ENCODE measurements at places on chromosomes 2 and 18. TPM values are rescaled to one million over a fixed set of nuclear protein-coding genes. Genes with fewer than 3 reads are reported as not detected.

Gene FBXO36
- 1.9 TPM for total RNA-seq

Gene IL1RL2
- not detected for total RNA-seq

Gene XIRP2
- total RNA-seq = 6.5 TPM

Gene SLC14A1
- total RNA-seq = 0.34 TPM

Gene BMP10
- not detected for total RNA-seq

Gene PKDCC
- 4.0 TPM for total RNA-seq

Gene NBAS
- total RNA-seq = 56.7 TPM

Gene MREG
- total RNA-seq = 10.3 TPM

GRCh38 chr2:78979380-78980151, 45.9 kb upstream of the REG3G start:
- peak; percentile 12 for DNase-seq

DNA sequence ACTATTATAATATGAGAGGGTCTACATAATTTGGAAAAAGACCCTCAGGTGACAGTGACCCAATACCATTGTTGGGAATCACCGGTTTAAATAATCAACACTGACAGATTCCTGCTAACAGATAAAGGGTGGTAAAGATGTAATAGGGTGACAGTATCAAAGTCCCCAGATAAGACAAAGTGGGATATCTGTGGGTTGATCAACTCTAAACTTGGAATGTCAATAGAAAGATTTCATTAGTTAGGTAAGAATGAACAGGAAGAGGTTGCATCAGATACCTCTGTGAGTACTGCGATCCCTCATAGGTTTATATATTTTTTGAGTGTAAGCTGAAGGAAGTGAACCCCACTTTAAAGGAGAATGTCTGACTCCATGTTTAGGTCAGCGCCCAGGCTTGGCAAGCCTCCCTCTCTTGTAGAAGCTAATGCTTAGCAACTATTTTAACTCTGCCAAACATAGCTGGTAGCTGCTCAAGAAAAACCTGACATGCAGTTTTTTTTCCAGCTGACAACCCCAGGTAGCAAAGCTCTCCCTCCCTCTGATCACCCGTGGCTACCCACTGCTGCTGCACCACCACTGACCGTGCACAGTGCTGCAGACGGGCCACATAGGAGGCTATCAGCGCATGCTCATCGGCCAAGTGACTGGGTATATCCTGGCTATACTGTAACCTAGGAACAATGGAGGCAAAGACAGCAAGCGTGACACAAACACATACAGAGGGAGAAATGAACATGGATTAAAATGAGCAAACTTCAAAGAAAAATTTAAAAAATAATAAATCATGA, 113.3 kb upstream of the DNMT3A start:
- no peak for DNase-seq

DNA sequence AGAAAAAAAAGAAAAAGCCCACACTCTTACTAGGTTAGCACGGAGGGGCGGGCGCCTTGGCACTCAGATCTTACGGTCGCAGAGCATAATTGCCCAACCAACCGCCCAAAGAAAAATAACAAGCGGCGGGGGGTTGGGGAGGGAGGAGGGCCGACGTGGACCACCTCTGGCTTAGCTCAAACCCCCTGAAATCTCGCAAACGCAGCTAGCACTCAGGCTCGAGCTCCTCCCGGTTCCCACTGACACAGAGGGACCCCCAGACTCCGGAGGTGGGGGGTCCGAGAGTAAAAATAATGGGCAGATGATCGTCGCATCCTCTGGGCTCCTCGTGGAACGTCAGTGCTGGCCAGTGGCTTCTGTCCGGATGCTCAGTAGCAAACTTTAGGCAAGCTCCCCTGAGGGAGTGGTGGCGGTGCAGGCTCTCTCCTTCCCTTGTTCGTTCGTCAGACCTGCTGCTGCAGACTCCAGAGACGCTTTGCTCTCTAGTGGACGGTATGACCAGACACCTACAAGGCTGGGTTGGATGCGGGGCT, 12.0 kb downstream of the CATIP start:
- no peak for DNase-seq

DNA sequence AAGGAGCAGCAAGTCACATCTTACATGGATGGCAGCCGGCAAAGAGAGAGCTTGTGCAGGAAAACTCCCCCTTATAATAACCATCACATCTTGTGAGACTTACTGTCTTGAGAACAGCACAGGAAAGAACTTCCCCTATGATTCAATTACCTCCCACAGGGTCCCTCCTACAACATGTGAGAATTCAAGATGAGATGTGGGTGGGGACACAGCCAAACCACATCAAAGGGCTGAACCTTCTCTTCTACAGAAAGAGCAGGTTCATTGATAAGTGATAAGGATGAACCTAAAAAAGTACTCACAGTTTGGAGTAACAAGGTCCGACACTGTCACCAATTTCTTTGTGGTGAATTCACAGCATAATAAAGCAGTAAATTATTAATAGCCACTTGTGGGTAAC, 422.2 kb upstream of the FSIP2 start:
- DNase-seq = no peak

DNA sequence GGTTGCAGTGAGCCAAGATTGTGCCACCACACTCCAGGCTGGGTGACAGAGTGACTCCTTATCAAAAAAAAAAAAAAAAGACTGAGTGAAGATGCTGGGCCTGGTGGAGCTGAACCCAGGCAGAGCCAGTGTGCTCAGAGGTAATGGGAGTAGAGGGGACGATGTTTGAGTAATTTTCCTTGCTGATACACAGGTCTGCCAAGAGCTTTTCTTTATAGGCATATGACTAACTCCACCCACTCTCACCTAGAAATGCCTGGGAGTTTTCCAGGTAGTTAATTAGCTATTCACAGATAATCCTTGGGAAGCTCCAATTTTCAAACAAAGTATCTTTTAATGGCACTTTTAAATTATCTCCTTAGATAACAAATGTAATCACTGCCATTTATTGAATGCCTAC, 33.4 kb upstream of the ACSL3 start:
- no peak for DNase-seq

GRCh38 chr18:26652501-26652900, 104.1 kb upstream of the KCTD1 start:
- no peak for DNase-seq

DNA sequence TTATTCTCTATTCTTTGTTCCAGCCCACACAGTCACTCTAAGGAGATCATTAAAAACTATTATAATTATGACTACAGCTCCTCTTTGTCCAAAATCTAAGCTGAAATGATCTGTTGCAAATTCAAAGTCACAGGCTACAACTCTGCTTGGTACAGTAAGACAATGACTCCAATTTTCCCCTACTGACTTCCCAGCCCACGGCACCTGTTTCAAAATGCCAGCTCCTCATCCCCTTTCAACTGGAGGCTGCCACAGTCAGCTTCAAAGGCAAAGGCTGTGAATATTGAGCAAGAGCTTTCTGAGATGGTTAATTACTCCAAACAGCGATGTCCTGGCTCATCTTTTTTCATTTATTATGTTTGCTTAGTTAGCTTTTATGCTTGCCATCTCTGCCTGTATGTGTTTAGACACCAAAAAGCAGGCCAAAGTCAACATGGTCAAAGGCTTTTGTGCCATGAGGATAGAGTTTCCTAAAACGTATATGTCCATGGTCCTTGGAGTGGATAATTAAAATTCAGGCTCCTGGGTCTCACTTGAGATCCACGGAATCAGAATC, 141.1 kb downstream of the DOCK10 start:
- DNase-seq = no peak

DNA sequence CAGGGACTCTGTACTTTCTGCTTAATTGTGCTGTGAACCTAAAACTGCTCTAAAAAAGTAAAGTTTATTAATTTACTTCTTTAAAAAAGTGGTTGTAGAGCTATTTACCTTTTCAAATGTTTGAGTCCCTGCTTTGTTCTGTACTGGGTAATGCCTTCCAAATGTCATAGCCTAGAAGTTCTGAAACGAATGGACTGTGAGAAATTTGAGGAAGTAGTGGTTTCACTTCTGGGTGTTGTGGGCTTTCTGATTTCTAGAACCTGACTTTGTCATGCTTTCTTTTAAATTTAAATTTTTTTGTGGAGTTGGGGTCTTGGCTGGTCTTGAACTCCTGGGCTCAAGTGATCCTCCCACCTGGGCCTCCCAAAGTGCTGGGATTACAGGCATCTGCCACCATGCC, 44.6 kb downstream of the SMAD4 start:
- no peak for DNase-seq

- no peak for DNase-seq
Observed at GRCh38 chr2:187215532-187216240, 232.4 kb downstream of the CALCRL start.

DNA sequence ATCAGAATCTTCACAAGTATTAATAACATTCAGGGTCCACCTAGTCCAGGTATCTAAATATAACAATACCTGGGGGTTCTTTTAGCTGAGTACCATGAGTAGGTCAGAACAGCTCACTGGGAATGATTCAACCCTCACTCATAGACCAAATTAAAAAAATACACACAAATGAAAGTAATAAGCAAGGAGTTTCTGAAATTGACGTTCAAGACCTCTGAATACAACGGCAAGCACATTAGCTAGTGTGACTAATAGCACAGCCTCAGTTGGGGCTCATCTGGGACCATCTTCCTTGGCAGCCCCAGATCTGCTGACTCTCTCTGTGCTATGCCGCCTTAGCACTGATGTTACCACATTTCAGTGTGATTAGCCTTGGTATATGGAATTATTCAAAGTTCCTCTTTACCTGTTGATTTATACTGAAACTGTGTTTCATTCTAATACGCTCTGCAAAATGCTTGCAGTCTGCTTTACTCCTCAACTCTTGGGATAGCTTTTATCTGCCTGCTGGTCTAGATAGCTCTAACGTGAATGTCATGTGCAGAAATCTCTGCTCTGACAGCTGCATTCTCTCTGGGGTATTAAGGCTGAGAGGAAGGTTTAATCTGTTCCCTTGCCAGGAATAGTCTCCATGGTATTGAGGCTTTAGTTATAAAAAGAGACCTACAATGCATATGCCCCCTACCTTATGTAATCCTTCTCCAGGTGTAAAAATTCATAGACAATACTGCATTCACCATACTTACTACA, 153.3 kb downstream of the METTL4 start:
- no peak for DNase-seq

DNA sequence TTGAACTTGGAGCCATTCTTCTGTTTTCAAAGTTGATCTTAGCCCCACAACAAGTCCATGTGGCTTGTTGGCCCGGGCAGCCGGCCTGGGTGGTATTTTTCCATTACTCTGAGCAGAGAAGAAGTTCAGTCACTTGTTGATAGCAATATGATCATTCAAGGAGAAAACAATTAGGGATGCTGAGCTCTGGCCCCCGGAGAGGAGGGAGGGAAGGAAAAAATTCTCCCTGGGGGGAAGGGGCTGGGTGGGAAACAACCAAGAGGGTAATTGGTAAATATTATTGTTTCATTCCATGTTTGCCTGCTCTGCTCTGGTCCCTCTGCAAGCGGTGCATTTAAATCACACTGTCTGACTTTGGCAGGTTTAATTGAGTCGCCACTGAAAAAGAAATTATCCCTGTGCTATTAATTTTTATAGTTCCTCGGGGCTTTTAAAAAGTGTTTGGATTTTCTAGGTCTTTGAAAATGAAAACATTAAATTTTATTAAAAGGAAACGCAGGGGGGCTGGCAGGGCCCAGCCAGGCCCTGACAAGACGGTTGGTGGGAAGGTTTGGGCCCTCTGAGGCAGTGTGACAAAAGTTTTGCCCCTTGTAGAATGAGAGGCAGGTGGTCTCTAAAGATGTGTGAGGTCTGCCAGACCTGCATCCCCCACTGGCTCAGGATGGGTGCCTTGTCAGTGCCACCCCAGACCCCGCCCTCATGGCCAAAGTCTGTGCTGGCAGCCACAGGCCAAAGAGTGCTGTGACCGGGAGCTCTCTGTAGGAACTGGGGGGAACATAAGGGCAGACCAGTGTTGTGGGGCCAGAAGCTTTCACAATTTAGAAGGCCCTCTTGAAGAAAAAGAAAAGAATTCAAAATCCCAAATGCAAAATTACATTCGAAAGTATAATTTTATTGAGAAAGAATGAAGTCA, 52.5 kb upstream of the SLC14A2 start:
- no peak for DNase-seq

- DNase-seq = no peak
Observed at GRCh38 chr2:12675352-12675795, 41.4 kb upstream of the TRIB2 start.

GRCh38 chr2:176435729-176436128, 166.5 kb downstream of the MTX2 start:
- no peak for DNase-seq

DNA sequence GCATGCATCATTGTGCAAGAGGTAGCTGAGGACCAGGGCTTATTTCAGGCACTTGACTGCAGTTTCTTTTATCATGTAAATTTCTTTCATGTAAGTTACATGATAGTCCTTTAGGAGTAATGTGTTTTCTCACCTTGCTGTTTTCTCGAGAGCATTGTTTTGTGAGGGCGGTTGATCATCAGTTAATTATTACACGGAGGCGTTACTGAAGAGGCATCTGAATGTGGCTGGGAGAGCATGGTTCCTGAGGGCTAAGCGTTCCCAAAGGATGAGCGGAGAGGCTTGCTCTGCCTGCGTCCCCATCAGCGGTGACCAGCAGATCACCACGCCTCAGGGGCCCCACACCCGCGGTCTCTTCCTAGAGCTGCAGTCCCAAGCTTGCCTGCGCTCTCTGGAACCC, 156.1 kb upstream of the NFATC1 start:
- DNase-seq = no peak

GRCh38 chr18:8374676-8375075, 234.6 kb upstream of the RAB12 start:
- DNase-seq = no peak

DNA sequence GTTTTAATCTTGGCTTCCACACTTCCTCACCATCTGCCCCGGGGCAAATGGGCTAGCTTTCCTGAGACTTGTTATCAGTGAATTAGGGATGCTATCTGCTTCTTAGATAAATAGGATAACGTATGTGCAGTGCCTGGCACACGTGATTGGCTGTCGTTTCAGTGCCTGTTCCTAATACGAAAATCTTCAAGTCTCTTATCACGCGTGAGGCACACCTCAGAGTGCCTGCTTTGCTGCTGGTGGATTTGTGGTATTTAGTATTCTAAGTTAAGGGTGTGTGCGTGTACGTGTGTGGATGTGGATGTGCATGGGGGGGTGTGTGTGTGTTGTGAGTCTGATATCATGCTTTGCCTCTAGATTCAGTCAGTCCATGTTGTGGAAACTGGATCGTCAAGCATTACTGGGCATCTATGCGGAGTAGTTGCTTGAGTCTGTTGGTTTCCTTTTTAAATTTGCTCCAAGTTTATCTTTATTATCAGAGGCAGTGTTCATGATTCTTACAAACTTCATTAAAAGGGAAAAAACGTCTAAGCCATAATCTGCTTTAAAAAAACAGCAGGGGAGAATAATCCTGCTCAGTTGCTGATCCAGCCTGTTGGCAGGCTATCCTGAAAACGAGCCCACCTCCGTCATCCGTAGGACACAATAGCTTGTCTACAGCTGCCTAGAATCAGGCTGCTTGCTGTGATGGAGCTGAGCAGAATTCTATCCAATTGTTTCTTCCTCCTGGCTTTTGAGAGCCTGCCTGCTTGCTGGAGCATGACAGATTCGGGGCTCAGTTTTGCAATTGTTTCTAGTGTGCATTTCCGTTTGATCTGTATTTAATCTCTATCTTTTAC, 6.6 kb downstream of the SH3RF3 start:
- DNase-seq = no peak

GRCh38 chr2:11698009-11698922, 28.3 kb upstream of the NTSR2 start:
- DNase-seq = no peak
